GM18507 (cell line): ENCODE measurements at places on chromosomes 4 and X.

DNA sequence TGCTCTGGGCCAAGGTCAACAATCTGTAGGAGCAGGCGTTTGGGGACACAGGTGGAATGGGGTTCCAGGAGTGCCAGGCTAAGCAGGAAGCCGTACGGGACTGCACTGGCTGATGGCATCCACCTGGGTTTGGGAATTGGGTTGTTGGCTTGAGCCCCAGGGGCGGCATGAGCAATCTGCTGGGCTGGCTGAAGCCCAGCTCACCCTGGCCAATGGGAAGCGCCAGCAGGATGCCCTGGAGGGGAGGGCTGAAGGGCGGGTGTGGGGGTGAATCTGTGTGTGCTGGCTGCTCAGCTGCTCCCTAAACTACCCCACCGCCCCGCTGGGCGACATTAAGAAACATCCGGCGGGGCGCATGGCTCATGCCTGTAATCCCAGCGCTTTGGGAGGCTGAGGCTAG lies 8.9 kb upstream of the RGS12 start:
- DNase-seq, result no peak

DNA sequence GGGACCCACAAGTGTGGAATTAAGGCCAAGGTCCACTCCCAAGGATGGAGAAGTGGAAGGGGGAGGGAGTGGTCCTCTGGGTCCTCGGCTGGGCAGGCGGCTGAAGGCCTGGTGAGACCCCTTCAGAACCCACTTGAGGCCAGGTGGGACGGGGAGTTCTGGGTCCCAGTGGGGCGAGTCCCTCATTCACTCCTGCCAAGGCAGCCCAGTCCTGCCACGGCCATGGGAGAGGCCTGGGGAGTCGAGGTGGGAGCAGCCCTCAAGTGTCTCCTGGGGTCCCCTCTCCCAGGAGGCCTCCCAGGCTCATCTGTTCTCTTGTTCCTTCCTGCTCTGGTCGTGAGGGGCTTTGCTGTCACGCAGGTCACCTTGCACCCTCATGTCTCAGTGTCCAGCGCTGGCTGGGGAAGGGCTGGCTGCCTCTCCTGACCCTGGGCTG lies 6.1 kb upstream of the SH3BP2 start:
- no peak for DNase-seq

GRCh38 chr4:74431113-74431826 lies 13.7 kb upstream of the AREG start:
- no peak for DNase-seq

DNA sequence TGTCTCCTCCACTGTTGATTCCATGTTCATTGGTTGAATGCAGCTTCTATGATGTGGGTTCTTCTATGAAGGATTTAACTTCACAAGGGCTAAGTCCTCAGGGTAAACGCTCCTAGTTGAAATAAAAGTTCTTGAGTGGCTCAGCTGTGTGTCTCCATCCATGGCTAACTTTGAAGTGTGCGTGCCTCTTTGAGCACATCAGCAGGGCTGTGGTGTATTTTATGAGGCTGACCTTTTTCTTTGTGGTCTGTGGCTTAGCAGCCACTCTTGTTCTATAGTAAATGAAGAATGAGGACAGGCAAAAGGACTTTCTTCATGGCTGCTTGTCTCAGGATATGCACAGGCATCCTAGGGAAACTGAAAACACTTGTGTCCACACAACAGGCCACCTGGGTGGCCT lies 88.5 kb downstream of the KIT start:
- DNase-seq, result no peak

DNA sequence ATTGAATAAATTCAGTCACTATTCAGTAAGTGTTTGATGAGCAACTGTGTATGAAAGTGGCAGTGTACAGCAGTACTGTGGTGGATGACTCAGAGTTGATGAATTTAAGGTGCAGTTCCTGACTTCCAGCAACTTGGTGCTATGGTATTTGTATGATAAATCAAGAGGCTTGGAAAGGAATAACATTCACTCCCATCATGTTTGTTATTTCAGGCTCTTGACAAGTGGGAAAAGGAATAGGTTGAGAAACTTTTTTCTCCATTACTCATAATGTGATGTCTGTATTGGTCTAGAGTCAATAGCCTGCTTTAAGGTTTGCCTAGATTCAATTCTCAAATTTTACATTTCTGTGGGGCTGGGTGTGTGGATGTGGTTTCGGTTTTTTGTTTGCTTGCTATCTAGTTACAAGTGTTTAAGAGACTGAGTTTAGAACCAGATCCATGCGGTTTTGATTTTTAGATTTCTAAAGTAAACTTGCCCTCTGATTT lies 35.1 kb upstream of the CYP2U1 start:
- no peak for DNase-seq

GRCh38 chrX:43878906-43879526 lies 3.2 kb downstream of the MAOB start:
- no peak for DNase-seq

- DNase-seq, result no peak
These were observed 256.3 kb downstream of the KCNIP4 start for GRCh38 chr4:21692241-21692640.

GRCh38 chrX:152817078-152817764 lies 13.3 kb downstream of the CETN2 start:
- no peak for DNase-seq

DNA sequence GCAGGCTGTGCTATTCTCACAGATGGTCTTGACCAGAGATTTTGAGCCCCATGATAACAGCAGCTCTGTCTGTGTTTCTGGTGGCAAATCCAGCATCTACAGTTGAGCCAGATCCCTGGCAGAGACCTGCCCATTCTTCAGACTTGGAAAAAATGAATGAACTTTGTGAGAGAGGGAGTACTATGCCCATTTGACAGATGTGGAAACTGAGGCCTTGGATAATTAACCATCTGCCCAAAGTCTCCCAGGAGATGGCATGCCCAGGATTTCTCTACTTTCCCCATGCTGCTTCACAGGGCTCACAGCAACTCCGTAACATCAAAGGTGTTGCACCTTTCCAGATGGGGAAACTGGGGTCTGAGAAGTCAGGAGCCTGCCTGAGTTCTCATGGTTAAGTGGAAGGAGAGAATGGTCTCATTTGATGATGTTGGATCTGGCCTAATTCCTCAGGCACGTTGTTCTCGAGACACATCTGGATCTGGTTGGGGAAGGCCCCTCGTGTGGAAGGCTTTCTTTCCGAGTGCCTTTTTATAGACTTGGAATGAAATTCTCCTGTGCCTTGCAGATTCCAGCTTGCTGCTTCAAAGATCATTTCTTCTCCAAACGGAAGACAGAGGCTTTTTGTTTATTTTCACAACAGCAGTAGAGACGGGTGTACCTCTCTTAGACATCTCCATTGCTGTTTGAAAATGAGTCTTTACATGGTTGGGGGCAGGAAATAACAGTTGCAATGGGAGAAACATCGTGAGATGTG lies 73.3 kb upstream of the STX18 start:
- no peak for DNase-seq

GRCh38 chr4:86483773-86484172 lies 110.3 kb upstream of the PTPN13 start:
- no peak for DNase-seq

DNA sequence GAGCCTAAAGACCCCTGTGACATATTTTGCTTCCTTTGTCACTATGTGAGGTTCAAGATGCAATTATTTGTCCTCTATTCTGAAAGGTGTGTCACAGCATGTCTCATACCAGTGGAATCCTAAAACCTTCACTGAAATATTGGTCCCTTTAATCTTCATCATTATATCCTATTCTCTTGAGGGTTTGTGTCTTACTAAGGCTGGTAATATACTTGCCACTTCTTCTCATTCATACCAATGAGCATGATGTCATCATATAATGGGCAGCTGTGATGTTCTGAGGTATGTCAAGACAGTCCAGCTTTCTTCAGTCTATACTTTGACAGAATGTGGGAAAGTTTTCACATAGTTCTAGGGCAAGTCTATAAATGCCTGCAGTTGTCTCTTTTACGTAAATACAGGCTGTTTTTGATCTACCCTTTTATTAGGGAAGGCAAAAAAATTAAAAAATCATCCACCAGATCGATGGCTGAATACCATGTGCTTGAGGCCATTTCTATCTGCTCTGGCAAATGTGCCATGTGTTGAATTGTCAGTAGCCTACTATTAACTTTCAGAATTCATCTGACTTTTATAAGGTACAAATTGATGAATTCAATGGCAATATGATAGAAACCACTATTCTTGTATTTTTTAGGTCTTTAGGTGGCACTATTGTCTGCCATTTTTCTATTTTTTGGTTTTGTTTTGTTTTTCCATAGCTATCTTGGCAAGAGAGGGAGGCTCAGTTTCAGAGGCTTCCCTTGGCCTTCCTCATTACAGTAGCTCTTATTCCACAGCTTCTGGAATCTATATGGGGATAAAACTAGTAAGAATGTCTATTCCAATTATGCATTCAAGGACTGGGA lies 209.0 kb downstream of the PPARGC1A start:
- DNase-seq, result no peak

- no peak for DNase-seq
These were observed 13.4 kb downstream of the RBMX start for GRCh38 chrX:136867096-136867491.

GRCh38 chrX:79511799-79512198 lies 144.7 kb upstream of the ITM2A start:
- no peak for DNase-seq

GRCh38 chr4:7195546-7196287 lies 3.4 kb downstream of the SORCS2 start:
- no peak for DNase-seq

DNA sequence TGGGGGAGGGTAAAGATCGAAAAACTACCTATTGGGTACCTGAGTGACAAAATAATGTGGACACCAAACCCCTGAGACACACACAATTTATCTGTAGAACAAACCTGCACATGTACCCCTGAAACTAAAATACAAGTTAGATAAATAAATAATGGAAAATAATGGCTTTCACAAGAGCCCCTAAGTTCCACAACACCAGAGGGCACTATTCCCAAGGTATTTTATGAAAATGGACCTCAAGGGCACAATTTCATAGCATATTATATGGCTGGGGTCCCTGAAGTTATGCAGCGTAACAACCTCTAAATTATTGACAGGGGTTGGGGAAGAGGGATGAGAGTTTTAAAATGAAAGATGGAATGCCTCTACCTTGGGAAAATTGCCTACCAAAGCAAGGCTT lies 81.3 kb upstream of the TMEM33 start:
- no peak for DNase-seq

DNA sequence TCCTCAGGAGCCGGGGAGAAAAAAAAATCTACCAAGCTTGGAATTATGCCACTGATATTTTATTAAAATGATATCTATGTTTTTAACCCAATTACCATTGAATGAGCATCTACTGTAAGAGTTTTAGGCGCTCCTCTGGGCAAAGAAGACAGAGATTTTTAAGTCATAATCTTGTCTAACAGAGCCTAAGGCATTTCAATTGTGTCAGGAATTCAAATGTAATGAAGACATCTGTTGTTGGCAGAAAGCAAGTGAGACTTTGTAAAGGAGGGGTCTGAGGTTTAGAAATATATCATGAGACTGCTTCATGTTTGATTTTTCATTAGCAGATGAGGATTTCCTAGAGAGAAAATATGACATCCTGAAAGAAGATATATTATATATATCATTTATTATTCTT lies 1158.1 kb downstream of the FSTL5 start:
- no peak for DNase-seq

GRCh38 chr4:23857367-23857959 lies 32.4 kb downstream of the PPARGC1A start:
- DNase-seq, result no peak

- no peak for DNase-seq
These were observed at the start of gene BMP3 for GRCh38 chr4:81030061-81030980. Gene BMP3, plus strand, starts transcription at chr4:81030708. Its CDS starts 577 bp downstream, at chr4:81031285.

- DNase-seq, result no peak
These were observed 1548.7 kb downstream of the RPA4 start for GRCh38 chrX:98432413-98432812.

- no peak for DNase-seq
These were observed 9.1 kb downstream of the POU4F2 start for GRCh38 chr4:146647615-146648460.

- DNase-seq, result no peak
These were observed 152.3 kb downstream of the SLC10A7 start for GRCh38 chr4:146369446-146369845.

DNA sequence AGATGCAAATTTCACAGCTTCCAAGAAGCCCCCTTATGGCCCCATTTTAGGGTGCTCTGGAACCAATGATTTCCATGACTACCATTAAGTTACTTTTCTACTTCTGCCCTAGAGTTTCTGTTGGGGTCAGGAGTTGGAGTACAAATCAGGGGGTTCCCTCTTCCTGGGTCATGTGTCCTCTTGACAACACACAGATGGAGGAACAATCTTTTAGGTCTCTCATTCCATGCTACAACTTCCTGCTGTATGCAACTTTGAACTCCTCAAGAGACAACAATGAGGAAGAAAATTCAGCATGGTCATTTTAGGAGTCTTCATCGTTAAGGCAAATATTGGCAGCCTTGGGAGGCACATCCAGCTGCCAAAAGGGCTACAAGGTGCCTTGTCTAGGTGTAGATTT lies 79.7 kb downstream of the SEL1L3 start:
- no peak for DNase-seq

DNA sequence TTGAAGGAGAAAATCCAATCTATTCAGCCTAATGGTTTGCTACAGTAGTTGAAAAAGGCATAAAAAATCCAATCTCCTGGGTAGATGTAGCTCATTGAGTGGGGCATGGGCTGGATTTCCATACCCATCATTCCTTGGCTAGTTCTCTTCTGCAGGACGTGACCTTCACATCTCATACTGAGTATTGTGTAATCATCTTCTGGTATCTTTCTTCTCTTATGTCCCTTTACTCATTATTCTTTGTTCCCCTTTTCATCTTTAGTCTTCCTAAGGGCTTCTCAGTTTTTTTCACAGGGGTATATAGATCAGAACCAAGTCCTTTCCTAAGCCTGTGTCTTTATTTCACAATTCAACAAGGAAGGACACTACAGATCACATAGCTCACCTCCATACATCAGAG lies 727.6 kb upstream of the MAGEB2 start:
- DNase-seq, result no peak

- DNase-seq, result no peak
These were observed 325.5 kb downstream of the BCOR start for GRCh38 chrX:39772057-39772832.

GRCh38 chrX:66110112-66110511 lies 53.9 kb upstream of the HEPH start:
- DNase-seq, result no peak

GRCh38 chr4:161906836-161907589 lies 256.8 kb downstream of the FSTL5 start:
- no peak for DNase-seq

- DNase-seq, result no peak
These were observed 16.2 kb upstream of the ZCCHC12 start for GRCh38 chrX:118807151-118808017.

- DNase-seq, result no peak
These were observed 895 bp upstream of the OPN1LW start for GRCh38 chrX:154142950-154143745.

- DNase-seq, result no peak
These were observed 45.7 kb upstream of the PRSS12 start for GRCh38 chr4:118398226-118399090.
